ENCODE measurements at places on chromosomes 6 and 20.
A peak's percentile ranks its signal among the peaks of the same experiment; 100 is the strongest.

GRCh38 chr6:106134906-106135634, 48.9 kb downstream of the PRDM1 start:
- no peak for DNase-seq

- DNase-seq, result no peak
Observed at GRCh38 chr6:165034271-165034741, 275.1 kb downstream of the C6orf118 start.

GRCh38 chr20:32650401-32650944, 23.3 kb downstream of the C20orf203 start:
- no peak for DNase-seq

GRCh38 chr6:75244063-75244584, 523 bp upstream of the COX7A2 start:
- no peak for DNase-seq

GRCh38 chr6:12577124-12577850, 139.3 kb upstream of the PHACTR1 start:
- DNase-seq, result no peak

DNA sequence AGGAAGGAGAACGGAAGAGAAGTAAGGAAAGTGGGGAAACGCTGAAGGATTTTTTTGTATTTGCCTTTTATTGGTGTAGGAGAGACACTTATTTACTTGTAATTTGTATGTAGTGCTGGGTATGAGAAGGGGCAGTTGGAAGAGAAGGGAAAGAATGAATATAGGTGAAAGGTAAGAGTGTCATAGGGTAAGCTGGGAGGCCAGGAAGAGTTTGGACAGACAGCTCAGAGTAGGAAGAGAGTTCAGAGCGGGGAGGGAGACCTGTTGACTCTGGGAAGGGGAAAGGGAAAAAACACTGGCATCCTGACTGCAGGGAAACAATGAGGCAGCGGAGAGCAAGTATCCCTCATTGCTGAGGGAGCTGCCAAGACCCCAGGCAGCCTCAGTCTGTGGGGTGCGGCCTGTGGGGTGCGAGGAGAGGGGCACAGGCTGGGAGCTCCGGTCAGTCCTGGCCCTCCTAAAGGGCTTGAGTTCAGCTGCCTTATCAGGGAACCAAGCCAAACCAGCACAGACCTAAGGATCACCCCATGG, 3.1 kb downstream of the TRAF3IP2 start:
- DNase-seq, result no peak

- DNase-seq, result no peak
Observed at GRCh38 chr20:47350691-47351545, 5.6 kb downstream of the ZMYND8 start.

DNA sequence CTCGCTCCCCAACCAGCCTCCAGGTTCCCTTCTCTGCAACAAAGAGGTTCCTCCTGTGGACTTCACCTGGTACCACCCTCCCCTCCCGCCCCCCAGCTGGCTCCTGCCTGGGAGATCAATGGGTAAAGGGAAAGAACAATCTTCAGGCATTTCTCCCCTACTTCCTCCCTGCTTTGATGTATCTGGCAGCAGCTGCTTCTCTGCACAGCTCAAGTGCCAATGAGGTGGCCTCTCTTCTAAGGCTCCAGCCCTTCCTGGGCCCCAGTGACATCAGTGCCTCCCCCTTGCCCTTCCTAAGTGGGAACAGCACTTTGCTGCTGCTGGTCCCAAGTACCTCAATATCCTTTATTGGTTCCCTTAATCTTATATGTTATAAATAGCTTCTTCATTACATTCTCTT, 23.5 kb downstream of the MOCS1 start:
- no peak for DNase-seq

- DNase-seq, result no peak
Observed at GRCh38 chr6:43722920-43723545, 35.4 kb upstream of the MRPS18A start.

DNA sequence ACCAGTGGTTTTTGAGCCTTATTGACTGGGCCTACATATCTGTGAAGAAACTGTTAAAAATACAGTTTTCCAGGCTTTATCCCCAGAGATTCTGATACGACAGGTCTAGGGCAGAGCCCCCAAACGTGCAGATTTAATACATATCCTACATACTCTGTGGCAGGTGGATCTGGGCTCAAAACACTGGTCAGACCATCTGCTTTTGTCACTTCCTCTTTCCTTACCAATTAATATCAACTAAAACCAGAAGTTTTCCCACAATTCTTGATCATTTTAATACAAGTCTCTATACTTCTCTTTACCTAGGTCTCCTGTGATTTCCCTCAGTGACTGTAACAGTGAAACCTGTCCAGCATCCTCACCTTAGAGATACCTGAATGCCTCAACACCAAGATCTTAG, 108.8 kb downstream of the PREP start:
- DNase-seq, result no peak

GRCh38 chr6:169858293-169858934, 107.0 kb downstream of the ERMARD start:
- DNase-seq, result peak; percentile 67

- peak; percentile 93 for DNase-seq
Observed at GRCh38 chr6:87731818-87732661, 30.0 kb upstream of the AKIRIN2 start.

GRCh38 chr20:8647961-8648441, 420.9 kb upstream of the PLCB4 start:
- DNase-seq, result peak; percentile 41

GRCh38 chr20:24784607-24785006, 164.5 kb upstream of the CST7 start:
- DNase-seq, result no peak

DNA sequence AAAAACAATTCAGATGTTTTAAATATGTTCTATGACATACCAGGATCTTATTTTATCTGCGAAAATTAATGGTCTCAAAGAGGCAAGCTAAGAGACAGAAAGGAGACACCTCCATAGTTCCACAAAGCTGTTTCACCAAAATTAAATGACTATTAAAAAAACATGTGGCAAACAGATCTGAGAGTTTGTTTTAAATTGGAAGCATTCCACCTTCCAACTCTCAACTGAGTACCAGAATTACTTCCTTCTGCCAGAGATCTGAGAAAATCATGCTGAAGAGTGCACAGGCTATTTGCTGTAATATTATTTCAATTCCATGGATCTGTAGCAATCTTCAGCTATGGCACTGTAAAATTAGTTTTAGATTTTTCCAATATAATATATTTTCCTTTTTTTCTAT, 669.5 kb upstream of the MARCKS start:
- DNase-seq, result no peak

DNA sequence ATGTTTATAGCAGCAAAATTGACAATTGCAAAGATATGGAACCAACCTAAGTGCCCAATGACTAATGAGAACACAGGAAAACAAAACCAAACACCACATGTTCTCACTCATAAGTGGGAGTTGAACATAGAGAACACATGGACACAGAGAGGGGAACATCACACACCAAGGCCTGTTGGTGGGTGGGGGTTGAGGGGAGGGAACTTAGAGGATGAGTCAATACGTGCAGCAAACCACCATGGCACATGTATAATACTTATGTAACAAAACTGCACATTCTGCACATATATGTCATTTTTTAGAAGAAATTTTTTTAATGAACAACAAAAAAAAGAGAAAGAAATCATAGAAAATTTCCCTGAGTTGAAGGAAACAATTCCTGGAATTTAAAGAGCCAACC, 3.9 kb downstream of the EPM2A start:
- no peak for DNase-seq

GRCh38 chr6:11926594-11927407, 85.3 kb upstream of the HIVEP1 start:
- no peak for DNase-seq

DNA sequence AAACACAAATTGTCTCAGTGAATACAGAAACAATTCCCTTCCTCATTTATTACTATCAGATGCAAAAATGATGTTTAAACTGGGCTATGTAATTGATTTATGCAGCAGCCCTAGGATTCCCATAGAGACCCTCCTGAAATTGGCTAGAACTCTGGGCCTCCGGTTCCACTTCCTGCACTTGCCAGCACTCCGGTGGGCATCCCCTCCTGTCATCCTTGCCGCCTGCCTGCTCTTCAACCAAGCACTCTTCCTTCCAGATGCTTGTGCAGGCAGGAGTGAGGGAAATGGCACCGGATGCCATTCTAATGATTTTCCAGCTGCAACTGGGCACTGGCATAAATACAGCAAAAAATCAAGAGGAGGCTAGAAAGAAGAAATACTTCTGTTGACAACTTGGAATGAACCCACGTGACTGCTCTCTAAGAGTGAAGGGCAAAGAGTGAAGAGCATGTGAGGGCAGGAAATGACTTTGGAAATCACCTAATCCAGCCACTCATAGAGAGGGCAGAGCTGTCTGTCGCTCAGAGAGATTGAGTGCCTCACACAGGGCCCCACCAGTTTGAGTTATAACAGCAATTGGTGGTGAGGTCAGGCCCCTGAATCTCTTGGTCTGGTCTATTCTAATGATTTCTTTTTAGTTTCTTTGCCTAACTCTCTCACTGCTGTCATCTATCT, 3.7 kb upstream of the NEDD9 start:
- no peak for DNase-seq

GRCh38 chr20:14378326-14378725, 40.9 kb upstream of the FLRT3 start:
- DNase-seq, result no peak

GRCh38 chr20:38919683-38920082, 6.5 kb upstream of the FAM83D start:
- DNase-seq, result no peak

- no peak for DNase-seq
Observed at GRCh38 chr6:15871276-15871675, 208.4 kb upstream of the DTNBP1 start.

DNA sequence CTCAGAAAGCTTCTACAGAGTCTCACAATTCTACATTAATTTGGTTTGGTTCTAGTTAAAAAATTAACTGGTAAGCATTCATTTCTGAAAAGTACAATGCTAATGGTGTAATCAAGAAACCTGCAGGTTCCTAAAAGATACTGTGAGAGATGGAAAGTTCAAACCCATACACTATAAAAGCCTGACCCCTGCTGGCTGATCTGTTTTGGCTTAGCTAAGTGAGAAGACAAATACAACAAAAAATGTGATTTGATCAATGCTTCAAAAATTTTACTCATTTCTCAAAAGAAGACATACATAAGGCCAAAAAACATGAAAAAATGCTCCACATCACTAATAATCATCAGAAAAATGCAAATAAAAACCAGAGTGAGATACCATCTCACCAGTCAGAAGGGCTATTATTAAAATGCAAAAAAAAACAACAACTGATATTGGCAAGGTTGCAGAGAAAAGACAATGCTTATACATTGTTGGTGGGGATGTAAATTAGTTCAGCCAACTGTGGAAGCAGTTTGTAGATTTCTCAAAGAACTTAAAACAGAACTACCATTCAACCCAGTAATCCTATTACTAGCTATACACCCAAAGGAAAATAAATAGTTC, 102.8 kb downstream of the MOXD1 start:
- DNase-seq, result no peak

DNA sequence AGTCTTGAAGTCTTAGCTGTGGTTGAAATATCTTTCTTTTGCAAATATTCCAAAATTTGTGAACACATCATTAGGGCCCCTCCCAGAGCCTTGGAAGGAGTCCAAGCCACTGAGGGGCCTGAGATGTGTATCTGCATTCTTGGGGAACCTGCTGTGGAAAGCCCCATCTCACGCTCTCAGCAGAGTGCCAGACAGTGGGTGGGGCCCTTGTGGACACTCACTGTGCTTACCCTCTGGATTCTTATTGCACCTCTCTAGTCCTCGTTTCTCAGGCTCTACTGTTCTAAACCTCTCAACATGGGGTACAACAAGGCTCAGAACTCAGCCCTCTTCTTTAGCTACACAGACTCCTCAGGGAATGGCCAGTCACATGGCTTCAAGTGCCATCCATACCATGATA, 416.2 kb upstream of the CDH4 start:
- no peak for DNase-seq

- DNase-seq, result no peak
Observed at GRCh38 chr20:56032251-56032650, 26.9 kb upstream of the CBLN4 start.

GRCh38 chr6:106134087-106134770, 48.1 kb downstream of the PRDM1 start:
- DNase-seq, result no peak

- peak; percentile 72 for DNase-seq
Observed at GRCh38 chr20:62754122-62754990, 41.9 kb upstream of the MRGBP start.

GRCh38 chr6:6751619-6752023, 163.1 kb downstream of the LY86 start:
- no peak for DNase-seq

DNA sequence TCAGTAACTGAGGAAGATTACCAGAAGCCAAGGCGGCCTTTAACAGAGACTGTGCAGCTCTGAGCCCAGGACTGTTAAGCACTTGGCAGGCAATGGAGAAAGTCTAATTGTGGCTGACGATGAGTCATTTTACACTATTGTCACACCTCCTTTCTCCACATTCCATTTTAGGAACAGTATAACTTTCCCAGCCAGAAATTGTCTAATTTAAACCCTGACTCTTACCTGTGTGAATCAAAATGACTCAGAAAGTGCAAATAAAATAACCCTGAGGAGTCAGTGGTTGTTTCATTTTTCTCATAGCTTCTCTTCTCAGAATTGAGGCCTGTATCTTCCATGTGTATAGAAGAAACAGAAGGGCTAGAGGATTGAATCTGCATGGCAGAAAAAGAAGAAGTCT, 40.0 kb upstream of the OPN5 start:
- no peak for DNase-seq

- no peak for DNase-seq
Observed at GRCh38 chr6:160791981-160792418, 90.0 kb downstream of the PLG start.

DNA sequence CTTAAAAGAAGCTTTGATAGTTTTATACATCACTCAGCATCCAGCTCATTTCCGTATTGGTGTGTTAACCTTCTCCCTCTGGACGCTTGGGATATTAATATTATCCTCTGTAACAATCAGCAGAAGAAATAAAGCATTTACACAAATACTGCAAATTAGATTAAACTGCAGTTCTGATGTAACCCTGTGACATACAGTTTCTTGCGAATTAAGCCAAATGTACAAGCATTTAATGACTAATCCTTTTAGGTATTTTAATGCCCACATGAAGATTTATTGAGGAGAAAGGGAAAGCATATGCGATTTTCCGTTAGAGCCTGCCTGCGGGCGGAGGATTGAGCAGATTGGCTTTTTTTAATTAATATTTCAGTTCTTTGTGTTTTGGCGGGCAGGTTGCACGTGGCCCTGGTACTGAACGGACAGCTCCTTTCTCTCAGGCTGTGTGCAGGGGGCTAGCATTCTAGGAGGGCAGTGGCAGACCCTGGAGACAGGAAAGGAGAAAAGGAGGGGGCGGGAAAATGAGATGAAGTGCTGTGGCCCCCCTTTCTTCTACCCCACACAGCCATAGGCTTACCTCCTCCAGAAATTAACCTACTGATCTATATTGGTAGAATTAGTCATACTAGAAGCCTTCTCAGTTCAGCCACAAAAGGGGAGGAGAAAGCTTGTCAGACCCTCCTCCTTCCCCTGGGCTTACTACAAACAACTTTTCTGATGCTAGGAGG, 14.1 kb upstream of the TFAP2D start:
- DNase-seq, result no peak

- DNase-seq, result no peak
Observed at GRCh38 chr6:77228279-77228678, 235.0 kb downstream of the HTR1B start.
